CD4-positive, CD25-positive, alpha-beta regulatory T cell (primary cell): ENCODE measurements at places on chromosomes 7 and 10. TPM values are rescaled to one million over a fixed set of nuclear protein-coding genes. Genes with fewer than 3 reads are reported as not detected.

GRCh38 chr10:130472236-130472635 lies 336.0 kb downstream of the GLRX3 start:
- H3K36me3 ChIP-seq = no peaks in the 10 kb centered on the region
- no peak overlapping the region for H3K4me3 ChIP-seq
- H3K27ac ChIP-seq = no peak overlapping the region

SPOCK2 gene
- total RNA-seq = 683 TPM

DNA sequence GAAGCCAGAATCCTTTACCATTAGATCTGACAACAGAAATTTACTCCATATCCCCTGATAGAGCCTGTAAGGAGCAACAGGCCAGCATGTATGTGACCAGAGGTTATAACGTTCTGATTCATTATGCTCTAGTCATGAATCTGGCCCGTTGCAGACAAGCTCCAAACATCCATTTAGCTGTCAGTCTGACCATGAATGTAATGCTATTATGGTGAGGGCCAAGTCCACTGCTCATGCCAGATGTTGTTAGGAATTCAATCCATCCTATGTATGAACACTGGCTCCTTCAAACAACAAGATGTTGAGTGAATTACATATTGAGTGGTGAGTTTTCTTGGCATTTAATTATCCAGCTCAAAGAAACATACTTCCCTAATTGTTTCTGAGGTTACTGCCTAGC lies 610.1 kb upstream of the ANKRD30A start:
- H3K27ac ChIP-seq = no peak overlapping the region
- DNase-seq = no peak
- no peaks in the 10 kb centered on the region for H3K27me3 ChIP-seq
- H3K4me1 ChIP-seq = no peaks in the 10 kb centered on the region
- H3K36me3 ChIP-seq = no peaks in the 10 kb centered on the region

DNA sequence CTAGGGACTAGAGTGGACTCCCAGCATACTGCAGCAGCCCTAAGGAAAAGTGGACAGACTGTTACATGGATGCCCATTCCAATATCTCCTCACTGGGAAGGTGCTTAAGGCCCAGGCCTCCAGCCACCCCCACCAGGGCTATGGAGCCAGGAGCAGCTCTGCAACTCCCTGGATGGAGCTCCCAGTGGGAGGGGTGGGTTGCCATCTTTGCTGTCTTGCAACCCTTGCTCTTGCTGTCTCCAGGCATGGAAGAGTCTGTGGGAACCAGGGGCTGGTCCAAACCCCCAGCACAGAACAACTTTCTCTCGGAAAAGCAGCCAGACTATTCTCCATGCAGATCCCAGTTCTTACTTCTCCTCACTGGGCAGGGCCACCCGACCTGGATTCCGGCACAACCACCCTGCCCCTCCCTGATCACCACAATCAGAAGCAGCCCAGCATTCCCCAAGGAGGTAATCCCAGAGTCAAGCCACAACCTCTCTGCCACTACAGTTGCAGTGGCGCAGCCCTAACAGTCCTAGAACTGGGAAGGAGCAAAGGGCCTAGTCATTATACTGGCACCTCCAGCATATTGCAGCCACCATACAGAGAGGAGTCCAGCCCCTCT lies 41.8 kb upstream of the ZNF488 start:
- no peak overlapping the region for H3K27ac ChIP-seq
- H3K4me1 ChIP-seq = no peaks in the 10 kb centered on the region
- no peak overlapping the region for H3K4me3 ChIP-seq
- no peak for DNase-seq
- H3K36me3 ChIP-seq = no peaks in the 10 kb centered on the region

GRCh38 chr7:11235491-11235890 lies 261.8 kb downstream of the PHF14 start:
- DNase-seq = no peak
- no peak overlapping the region for H3K4me3 ChIP-seq
- H3K27me3 ChIP-seq = no peaks in the 10 kb centered on the region
- no peak overlapping the region for H3K27ac ChIP-seq
- H3K36me3 ChIP-seq = no peaks in the 10 kb centered on the region
